Stimulated activated CD4-positive, alpha-beta T cell treated with anti-CD3 and anti-CD28 coated beads, Interleukin-2, amount 100 ng/mL, for 4 hours (primary cell): ENCODE measurements at places on chromosomes 7 and 10.

DNA sequence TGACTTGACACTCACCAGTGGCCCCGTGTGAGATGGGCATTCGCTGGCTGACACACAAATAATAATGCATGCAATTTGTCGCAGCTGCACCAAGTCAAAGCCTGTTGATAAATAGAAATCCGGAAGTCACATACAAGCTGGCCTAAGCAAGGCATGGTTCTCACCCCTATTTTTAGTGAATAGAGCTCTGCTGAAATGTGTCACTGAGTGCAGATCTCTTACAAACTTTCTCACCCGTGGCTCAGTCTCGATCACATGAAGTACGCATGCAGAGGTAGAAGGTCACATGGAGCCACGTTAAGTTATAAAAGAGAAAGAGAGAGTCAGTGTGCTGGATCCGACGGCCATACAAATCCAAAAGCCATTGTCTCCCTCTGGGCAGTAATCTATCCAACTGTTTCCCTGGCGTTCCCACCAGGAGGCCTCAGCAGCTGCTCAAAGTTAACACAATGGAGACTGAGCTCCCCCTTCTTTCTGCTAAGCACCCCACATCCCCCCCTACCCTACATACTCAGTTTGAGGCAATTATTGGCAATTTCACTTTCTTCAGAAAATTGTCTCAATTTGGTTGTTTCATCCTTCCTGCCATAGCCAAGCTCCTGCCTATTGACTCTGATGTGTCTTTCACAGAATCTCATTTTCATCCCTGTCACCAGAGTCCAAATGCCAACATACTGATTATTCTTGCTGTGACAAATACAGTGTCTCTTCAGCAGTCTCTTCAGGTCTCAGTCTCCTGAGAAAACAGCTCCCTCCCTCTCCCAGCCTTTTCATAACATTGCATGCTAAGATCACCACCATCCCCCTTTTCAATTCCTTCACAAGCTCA lies 473.3 kb upstream of the NRP1 start:
- DNase-seq = no peak

- DNase-seq = no peak
Observed at GRCh38 chr7:34059136-34059828, 153.9 kb downstream of the BMPER start.

GRCh38 chr7:115410972-115411686 lies 489.2 kb downstream of the MDFIC start:
- DNase-seq = no peak

- DNase-seq = no peak
Observed at GRCh38 chr7:4759211-4759610, 16.2 kb upstream of the AP5Z1 start.

- no peak for DNase-seq
Observed at GRCh38 chr10:128763588-128763987, 637.4 kb upstream of the MKI67 start.

DNA sequence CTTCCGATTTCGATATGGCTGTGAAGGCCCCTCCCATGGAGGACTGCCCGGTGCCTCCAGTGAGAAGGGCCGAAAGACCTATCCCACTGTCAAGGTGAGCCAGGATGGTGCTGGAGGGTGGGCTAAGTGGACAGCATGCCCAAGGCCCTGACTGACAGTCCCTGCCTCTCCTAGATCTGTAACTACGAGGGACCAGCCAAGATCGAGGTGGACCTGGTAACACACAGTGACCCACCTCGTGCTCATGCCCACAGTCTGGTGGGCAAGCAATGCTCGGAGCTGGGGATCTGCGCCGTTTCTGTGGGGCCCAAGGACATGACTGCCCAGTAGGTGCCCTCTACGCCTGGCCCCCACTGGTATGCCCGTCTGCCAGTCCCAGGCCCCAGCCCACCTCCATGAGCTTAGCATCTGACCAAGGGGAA lies 1.2 kb downstream of the NFKB2 start:
- no peak for DNase-seq

DNA sequence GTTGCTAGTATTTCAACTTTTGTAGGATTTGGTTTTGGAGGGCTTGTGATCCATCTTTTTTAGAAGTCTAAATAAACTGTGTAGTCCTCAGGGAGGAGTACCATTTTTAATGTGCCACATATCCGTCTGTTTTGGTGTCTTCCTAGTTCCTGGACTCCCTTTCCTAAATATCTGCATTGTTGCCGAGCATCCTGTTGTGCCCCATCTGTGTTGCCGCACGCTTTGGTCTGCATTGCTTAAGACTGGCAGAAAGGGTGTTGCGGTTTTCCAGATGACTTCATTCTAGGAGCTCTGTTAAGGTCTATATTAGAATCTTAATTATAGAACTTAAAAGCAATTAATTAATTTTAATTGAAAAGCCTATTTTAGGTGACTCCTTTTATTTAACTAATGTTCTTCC lies 49.4 kb downstream of the RBM33 start:
- no peak for DNase-seq
